ENCODE measurements at places on chromosomes 3 and 15.

DNA sequence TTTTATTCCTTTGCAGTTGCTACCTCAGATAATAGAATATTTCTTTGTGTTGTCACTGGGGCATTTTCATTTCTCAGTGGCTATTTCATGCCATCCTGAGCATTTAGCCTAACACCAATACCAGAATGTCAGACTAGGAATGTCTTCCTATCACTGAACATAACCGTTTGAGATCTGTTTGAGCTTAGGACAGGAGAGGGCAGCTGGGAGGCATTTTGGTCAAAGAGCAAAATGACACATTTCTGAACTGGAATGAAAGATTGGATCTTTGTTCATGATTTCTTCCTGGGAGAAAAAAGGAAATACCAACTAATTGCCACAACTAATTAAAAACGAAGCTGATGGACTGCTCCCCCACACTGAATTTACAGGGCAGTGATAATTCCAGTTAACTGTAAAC, 921.3 kb upstream of the NR2F2 start:
- no peak for DNase-seq

- no peak for DNase-seq
These were observed 185.9 kb downstream of the SUCLG2 start for GRCh38 chr3:67468511-67468910.

- no peak for DNase-seq
These were observed 205.3 kb downstream of the ZBTB20 start for GRCh38 chr3:114941626-114942309.

- no peak for DNase-seq
These were observed 32.2 kb downstream of the GPD1L start for GRCh38 chr3:32138545-32139104.

DNA sequence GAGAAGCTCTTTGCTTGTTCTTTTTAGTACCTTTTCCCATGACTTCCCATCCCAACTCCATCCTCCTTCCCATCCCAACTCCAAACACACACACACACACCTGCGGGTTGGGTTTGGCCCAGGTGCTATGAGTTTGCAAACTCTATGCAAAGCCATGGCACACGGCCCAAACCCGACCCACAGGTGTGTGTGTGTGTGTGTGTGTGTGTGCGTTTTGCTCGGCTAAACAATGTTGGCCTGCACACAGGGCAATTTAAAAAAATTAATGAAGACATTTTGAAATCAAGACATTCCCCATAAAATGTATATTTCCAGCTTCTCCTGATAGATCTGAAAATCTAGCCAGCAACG, 103.7 kb upstream of the TLE3 start:
- DNase-seq: peak; percentile 82

DNA sequence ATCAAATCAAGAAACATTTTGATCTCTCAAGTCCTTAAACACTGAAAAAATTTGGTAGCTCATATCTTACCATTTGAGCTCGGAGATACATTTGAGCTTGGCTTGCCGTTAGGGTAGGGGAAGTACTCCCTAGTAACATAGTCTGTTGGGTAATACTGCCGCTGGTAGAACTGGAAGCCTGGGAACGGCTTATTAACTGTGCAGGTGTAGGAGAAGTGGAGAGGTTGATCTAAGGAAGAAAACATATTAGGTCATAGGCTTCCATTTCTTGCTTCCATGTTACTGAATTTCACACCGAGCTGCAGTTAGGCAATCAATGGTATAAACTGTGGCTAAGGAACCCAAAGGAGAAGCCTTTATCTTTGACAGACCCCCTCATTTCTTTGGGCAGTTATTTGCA, 32.5 kb downstream of the PHC3 start:
- no peak for DNase-seq

DNA sequence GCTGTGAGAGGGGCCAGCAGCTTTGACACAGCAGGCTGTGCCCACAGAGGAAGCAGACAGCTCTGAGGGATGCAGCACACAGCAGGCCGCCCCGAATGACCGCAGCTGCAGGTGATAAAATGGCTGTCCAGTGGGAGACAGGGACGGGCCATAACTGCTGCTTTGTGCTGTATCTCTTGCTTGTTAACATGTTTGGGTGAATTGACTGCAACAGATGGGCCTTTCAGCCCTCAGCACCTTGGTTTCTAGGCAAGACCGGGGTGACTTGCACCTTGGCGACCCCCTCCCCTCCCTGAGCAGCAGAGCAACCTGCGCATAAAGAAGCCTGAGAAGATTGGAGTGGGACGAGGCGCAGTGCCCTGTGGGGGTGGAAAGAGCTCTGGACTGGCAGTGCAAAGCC, 36.6 kb upstream of the CLK3 start:
- no peak for DNase-seq

DNA sequence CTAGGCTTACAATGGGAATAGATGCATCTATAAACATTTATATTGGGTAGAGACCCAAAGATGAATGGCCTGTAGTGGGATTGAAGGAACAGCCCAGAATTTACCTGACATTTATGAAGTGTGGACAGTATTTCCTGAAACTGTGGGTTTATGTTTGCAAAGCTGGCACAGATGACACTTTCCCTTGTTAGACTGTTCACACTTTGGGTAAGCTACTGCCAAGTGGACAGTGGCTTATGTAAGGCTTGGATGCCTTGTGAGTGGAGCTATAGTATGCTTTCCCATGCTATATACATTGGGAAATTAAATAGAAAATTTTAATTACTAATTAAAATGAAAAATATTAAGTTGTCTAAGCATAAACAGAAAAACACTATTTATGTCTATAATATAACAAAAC, 48.5 kb downstream of the STARD9 start:
- no peak for DNase-seq

DNA sequence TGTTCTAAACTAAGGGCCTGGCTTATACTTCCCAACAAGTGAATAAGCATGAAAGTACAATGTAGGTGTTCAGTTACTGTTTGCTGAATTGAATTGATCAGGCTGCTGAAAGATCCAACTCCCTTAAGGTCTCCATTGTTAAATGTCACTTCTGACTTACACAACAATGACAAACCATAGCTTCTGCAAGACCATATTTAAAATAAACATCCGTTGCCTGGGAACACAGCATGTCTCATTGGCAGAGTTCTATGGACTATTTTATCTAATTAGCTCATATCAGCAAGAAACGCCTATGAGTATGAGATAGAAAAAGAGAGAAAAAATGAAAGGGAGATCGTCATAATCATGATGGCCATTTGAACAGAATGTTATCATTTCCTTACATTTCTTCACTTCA, 605.4 kb downstream of the FGF12 start:
- DNase-seq: no peak

Data from NCI-H526 (cell line).